ENCODE measurements at places on chromosomes 2 and 18. TPM values are rescaled to one million over a fixed set of nuclear protein-coding genes. Genes with fewer than 3 reads are reported as not detected.

DNA sequence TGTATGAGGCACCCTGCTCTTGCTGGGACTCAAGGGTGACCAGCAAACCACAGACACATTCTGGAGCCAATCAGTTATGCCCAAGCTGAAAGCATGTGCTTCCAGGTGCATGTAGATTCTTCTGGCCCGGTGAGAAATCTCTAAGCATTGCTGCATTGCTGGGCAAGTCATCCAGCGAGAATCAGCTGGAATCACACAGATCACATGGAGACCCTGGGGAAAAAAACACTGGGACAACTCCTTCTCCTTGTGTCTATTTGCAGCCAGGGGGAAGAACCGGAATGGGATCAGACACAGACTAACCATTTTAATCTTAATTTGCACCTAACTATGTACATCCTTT lies 119.7 kb upstream of the KLF7 start:
- DNase-seq = no peak

- DNase-seq = peak; percentile 95
Observed at GRCh38 chr2:196171248-196171871, at the start of gene STK17B. Gene STK17B (minus strand): TSS chr2:196171578. CDS start chr2:196163383, 8,195 bp downstream.

GRCh38 chr18:55868909-55869308 lies 280.9 kb upstream of the TCF4 start:
- no peak for DNase-seq

Gene NT5C1B
- total RNA-seq = not detected

DNA sequence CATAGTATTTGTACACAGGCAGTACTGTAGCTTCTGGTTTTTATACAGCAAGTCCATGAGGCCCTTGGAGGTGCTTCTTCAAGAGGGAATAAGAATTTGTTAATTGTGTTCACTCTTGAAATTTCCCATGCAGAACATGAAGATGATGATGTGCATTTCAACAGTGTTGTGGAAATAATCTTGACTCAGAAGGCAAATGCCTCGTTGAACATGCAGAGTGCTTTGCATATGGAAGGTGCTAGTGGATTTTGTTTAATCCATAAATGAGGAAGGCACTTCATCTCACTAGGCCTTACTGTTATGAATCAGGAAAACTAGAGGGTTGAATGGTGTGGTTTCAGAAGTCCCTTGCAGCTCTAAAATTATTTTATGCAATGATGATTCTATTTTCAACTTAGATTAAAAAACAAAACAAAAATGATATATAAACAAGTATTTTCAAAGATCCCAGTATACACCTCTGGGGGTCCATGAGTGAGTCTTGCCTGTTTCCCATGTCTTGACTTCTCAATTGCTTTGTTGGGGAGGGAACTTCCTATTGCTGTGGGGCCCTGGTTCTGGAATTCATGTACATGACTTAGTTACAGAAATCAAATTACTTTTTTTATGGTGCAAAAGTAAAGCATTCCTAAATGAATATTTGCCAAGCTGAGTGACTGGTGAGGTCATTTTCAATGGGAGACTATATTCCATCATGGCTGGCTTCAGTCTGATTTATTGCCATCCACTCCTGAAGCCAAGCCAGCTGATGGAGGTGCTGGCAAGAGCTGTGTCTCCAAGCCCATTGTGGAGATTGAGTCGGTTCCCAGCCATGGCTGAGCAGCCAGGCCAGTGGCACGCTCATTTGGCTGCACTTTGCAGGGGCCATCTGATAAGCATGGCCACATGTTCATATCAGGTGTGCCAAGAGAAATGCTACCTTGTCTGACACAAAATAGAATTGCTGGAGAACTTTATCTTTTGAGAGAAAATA lies 56.5 kb downstream of the MGAT5 start:
- no peak for DNase-seq

DNA sequence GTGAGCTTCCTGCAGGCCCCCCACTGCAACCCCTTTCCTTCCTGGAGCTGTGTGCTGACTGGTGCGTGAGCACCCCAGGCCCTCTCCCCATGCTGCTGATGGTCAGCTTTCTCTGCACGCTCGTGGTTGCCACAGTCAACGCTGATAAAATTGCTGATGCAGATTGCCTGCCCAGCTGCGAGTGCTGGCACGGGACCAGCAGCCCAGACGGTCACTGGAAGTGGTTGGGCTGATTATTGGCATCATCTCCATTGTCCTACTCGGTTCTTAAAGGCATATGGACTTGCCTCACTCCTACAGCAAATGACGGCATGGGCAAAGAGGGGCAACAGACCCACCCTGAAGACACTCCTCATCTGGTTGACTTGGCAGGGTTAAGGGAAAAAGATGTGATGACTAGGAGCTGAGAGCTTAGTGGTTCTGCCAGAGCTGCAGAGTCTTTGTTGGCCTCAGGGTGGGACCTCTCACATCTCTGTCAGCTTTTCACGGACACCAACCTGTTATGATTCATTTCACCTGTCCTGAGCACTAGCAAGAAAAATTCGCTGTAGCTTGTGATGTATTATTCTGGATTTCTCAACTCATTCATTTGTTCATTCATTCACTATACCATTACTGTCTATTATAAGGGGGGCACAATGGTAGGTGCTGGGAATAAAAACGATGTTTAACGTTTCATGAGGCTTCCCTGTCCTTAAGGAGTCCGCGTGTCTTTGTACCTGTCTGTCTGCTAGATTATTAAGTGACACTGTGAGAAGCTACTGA lies 38.4 kb downstream of the PAX8 start:
- DNase-seq = peak; percentile 92

DNA sequence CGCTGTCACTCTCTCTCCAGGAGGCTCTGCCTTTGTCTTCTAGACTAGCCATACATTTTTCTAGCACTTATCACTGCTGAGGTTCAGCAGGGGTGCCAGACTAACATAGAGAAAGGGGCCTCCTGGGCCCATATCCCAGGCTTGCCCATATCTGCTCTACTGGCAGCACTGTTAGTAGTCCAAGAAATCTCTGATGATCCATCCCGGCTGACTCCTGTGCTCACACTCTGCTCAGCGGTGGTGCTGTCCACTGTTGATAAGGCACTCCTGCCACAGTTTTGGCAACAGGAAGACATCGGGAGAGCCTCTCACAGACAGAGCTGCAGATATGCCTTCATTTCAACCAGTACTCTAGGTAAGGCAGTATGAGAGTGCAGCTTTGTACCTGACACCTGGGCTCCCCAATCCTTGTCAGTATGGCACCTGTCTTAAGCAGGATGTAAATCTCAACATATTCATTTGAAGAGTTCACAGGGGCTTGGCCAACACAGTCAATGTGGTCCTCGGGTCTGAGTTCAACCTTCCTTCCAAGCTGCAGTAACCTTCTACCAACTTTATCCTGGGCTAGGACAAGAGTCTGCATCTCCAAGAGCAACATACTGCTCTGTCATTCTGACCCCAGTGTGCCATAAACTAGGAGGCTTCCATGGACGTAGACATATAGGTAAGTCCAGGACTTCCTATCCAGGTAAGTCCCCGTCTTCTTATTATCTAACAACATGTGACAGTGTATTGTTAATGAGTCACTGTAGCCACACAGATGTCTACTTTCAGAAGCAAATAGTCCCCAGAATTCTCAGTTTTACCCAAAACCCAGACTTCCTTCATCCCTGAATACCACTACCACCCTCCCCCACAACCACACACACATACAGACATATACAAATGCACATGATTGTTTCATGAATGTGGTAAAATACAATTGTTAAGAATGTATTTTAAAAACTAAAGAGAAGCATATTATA lies 16.2 kb downstream of the KLF7 start:
- no peak for DNase-seq

GRCh38 chr18:45291621-45292615 lies 323.4 kb upstream of the SLC14A2 start:
- peak; percentile 93 for DNase-seq

Gene FNDC4
- 25.9 TPM for total RNA-seq

- DNase-seq = no peak
Observed at GRCh38 chr2:119477113-119477505, 45.5 kb downstream of the TMEM37 start.

Data from LHCN-M2 (cell line).